ENCODE measurements at places on chromosomes 3 and 15. TPM values are rescaled to one million over a fixed set of nuclear protein-coding genes. Genes with fewer than 3 reads are reported as not detected.

DNA sequence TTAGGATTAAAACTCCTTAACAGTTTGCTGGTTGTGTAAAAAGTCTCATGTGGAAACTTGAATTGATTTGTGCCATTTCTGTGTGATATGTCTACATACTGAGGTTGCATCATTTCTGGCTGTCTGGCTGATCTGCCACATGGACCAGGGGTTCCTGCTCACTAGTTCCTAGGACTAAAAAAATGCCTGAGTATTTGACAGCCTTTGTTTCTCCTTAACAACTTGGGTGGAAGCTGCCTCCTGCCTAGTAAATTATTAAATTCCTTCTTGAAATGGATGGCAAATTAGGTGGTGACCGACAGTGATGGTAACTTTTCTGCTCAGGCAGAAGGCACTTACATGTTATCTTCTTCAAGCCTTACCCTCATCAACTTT is 226.9 kb upstream of the MRPL3 start:
- DNase-seq, result no peak

- DNase-seq, result no peak
Observed at GRCh38 chr3:10627884-10628572, 122.6 kb upstream of the ATP2B2 start.

Gene LRRC34
- 5.4 TPM for total RNA-seq

- DNase-seq, result no peak
Observed at GRCh38 chr3:134378384-134378783, 4.1 kb upstream of the AMOTL2 start.

DNA sequence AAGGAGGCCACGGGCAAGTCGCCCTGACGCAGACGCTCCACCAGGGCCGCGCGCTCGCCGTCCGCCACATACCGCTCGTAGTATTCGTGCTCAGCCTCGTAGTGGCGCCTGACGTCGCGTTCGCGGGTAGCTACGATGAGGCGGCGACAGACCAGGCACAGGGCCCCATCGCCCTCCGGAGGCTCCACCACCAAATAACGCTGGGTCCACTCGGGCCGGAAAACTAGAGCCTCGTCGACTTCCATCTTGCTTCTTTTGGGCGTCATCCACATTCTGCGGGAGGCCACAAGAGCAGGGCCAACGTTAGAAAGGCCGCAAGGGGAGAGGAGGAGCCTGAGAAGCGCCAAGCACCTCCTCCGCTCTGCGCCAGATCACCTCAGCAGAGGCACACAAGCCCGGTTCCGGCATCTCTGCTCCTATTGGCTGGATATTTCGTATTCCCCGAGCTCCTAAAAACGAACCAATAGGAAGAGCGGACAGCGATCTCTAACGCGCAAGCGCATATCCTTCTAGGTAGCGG is at the start of gene EPM2AIP1:
Gene EPM2AIP1 (minus strand): TSS at position 326 of the 520 bp plus-strand sequence. CDS start 54 bp downstream, at position 272.
- DNase-seq, result no peak

Gene PCSK6
- 0.52 TPM for total RNA-seq

GRCh38 chr3:96012939-96013338 is 801.5 kb upstream of the EPHA6 start:
- no peak for DNase-seq

GRCh38 chr3:13005301-13005700 is 67.9 kb downstream of the IQSEC1 start:
- no peak for DNase-seq

Gene SLC6A1
- under 0.01 TPM for total RNA-seq

GRCh38 chr15:96076350-96076749 is 254.2 kb upstream of the NR2F2 start:
- DNase-seq, result no peak

Gene CNTN6
- not detected for total RNA-seq

Gene LRRC2
- 0.86 TPM for total RNA-seq

GRCh38 chr3:38098376-38098723 is 38.6 kb downstream of the ACAA1 start:
- no peak for DNase-seq

Gene SLC12A1
- not detected for total RNA-seq

DNA sequence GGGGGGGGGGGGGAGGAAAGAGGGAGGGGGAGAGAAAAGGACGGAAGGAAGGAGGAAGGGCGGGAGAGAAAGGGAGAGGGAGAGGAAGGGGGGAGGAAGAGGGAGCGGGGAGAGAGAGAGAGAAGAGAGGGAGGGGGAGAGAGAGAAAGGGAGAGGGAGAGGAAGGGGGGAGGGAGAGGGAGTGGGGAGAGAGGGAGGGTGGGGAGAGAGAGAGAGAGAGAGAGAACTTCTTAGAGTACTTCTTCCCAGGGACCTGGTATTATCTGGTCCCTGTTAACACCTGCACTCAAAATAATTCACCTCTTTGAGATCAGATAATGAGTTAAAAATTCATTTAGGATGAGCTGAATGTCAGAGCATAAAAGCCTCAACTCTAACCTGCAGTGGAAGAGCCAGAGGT is 1.1 kb downstream of the SEC13 start:
- no peak for DNase-seq

All from LHCN-M2 (cell line).